ENCODE measurements at places on chromosomes 6 and 20. TPM values are rescaled to one million over a fixed set of nuclear protein-coding genes. Genes with fewer than 3 reads are reported as not detected.

The GRM4 gene
- total RNA-seq: not detected

The RSPH9 gene
- 0.15 TPM for total RNA-seq

The FAM83B gene
- total RNA-seq: not detected

The OR2H1 gene
- total RNA-seq: not detected

The F13A1 gene
- total RNA-seq: not detected

The THBS2 gene
- total RNA-seq: 3.6 TPM

The MPC1 gene
- 30.5 TPM for total RNA-seq

The PPIL4 gene
- 33.0 TPM for total RNA-seq

The HLA-DRB5 gene
- total RNA-seq: not detected
